Activated T-helper 1 cell treated with anti-CD3 and anti-CD28 coated beads, Interleukin-2, amount 50 U/mL, for 16 hours (primary cell): ENCODE measurements at places on chromosomes 6 and 20.

- DNase-seq, result no peak
Observed at GRCh38 chr20:40186826-40187225, 502.2 kb downstream of the MAFB start.

GRCh38 chr6:145529582-145529981 lies 205.7 kb downstream of the EPM2A start:
- DNase-seq, result no peak

- no peak for DNase-seq
Observed at GRCh38 chr6:24918641-24919055, 17.1 kb downstream of the RIPOR2 start.

- no peak for DNase-seq
Observed at GRCh38 chr20:7387638-7388193, 552.5 kb downstream of the HAO1 start.

GRCh38 chr20:2519115-2519809 lies 10.5 kb upstream of the ZNF343 start:
- DNase-seq, result no peak

GRCh38 chr20:44110816-44111568 lies 76.0 kb downstream of the JPH2 start:
- no peak for DNase-seq

DNA sequence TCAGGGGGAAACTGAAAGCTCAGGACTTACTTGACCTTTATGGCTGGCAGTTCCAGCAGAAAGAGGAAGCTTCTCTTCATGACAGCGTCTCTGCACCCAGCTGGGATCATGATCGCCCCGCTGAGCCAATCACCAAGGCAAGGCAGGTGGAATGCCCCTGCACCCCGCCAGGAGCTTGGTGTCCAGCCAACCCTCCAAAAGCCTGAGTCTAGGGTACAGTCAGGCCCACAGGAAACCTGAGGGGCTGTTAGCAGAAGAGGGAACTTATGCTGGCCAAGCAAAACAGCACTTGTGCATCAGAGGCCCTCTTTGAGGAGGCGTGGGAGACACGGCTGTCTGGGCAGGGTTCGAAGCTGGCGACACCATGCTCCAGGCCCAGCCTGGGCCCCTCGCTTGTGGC lies 188.3 kb upstream of the GMDS start:
- no peak for DNase-seq

DNA sequence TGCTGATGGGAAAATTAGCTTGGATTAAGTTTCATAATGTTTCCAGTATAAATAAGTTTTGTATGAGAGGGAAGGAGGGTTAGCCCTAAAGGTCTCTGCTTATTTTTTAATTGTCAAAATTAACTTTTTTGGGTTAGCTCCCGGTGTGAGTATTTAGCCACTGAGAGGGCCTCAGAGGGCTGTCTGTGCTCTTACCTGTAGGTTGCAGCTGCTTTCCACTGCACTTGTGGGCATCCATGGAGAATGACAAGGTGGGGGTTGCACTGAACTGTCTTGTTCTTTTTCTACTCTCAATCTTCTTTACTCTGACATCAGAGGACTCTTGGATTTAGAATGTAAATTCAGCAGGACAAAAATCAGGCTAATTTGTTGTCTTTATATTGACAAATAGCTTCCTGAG lies 81.4 kb downstream of the CD164 start:
- no peak for DNase-seq

- no peak for DNase-seq
Observed at GRCh38 chr20:48826883-48827771, 672 bp downstream of the PREX1 start.

DNA sequence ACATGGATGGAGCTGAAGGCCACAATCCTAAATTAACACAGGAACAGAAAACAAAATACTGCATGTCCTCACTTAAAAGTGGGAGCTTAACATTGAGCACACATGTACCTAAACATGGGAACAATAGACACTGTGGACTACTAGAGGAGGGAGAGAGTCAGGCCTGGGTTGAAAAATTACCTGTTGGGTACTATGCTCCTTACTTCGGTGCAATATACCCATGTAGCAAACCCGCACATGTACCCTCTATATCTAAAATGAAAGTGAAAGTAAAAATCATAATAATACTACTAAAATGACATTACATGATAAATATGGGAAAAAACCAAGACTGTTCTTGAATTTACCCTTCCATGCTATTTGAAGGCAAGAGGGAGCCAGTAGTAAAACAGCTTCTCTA lies 1273.8 kb upstream of the ADGRB3 start:
- DNase-seq, result no peak

DNA sequence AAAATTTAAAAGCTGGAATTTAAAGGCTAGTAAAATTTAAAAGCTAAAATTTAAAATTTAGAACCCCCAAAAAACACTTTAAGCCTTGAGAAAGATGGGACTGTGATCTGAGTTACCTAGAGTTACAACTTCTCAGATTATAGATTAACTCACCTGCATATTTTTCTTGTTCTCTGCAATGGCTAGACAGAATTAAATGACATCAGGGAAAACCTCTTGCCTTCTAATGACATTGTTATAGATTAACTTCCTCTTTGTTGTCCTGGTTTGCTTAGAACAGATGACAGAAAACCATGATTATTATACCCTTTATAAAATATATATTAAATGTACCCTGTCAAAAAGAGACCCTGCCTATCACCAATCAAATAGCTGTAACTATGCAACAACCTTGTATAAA lies 56.4 kb downstream of the TRDN start:
- no peak for DNase-seq

DNA sequence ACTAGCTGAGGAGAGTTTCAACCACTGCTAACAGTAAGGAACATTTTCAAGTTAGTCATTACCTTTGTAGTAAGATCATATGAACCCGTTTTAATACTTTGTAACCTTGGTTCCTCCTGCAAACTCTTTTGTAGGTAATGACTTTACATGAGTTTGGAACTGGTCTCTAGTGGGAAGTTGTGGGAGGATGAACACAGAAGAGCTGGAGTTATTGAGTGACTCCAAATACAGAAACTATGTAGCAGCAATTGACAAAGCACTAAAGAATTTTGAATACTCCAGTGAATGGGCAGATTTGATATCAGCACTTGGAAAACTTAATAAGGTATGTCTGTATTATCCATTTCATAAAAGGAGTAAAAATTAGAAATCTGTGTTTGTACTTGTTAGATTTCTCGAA lies 29.3 kb downstream of the DOP1A start:
- DNase-seq, result no peak

- DNase-seq, result no peak
Observed at GRCh38 chr20:63150911-63151531, 64.9 kb downstream of the YTHDF1 start.

DNA sequence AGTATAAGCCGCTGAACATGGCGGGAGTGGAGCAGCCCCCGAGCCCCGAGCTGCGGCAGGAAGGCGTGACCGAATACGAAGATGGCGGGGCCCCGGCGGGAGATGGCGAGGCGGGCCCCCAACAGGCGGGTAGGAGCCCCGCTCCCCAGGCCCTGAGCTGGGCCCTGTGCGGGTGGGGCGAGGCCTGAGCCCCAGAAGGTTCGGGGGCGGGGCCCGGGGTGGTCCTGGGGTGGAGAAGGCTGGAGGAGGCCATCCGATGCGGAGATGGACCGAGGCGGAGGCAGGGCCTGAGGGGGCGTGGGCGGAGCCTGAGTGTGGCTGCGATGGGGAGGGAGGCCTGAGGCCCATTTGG lies 7.1 kb downstream of the L3MBTL1 start:
- DNase-seq, result no peak

DNA sequence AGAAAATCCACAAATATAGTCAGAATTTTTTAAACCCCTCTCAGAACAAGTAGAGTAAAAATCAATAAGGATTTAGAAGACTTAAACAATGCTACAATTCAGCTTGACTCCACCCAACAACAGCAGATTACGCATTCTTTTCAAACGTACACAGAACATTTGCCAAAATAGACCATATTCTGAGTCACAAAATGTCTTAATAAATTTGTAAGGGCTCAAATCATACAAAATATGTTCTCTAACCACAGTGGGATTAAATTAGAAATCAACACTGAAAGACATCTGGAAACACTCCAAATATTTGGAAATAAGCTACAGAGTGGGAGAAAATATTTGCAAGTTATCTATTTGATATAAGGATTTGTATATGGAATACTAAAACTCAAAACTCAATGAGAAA lies 164.2 kb upstream of the AKAP12 start:
- DNase-seq, result no peak
